T-helper 9 cell (primary cell): ENCODE measurements at places on chromosomes 7 and 10.

- no peak for DNase-seq
Observed at GRCh38 chr10:75512203-75512933, 80.9 kb downstream of the LRMDA start.

DNA sequence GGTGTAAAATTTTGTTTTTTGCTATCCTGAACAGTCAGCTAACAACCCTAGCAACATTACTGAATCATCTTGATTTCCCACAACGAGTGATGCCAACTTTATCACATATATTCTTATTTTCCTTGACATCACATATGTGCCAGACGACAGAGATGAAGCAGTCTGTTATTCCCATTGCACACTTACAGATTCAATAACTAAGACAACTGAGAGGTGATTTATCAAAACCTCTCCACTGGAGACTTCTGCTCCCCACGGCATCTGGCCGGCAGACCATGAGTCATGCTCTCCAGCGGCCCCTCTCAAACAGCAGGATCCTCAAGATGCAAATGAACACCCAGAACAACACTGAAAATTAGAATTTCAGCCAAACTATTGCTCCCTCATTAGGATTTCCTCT lies 57.1 kb downstream of the AMPH start:
- DNase-seq, result no peak

DNA sequence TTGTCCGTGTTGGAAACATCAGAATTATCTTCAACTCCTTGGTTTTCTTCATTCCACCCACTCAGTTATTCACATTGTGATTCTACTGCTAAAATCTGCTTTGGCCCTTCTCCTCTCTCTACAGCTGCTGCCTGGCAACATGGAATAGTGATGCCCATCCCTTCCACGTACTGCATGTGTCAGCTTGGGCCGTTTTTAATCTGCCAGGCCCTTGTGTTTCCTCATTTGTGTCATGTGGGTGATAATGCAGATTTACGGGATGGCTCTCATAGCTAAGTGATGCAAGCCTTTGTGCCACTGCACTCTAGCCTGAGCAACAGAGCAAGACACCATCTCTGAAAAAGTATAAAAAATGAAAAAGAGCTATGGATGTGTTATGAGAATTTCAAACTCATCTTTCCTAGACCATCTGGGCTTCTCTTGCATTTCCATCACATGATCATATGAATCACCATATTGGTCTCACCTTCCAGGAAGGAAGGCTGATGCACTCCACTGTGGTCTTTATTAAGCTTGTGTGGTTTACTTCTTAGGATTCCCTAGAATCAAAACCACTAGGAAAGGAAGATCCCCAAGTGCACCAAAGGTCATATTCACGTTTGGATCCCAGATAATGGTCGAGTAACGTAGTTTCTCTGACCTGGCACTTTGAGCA lies 20.6 kb upstream of the CELF2 start:
- no peak for DNase-seq

DNA sequence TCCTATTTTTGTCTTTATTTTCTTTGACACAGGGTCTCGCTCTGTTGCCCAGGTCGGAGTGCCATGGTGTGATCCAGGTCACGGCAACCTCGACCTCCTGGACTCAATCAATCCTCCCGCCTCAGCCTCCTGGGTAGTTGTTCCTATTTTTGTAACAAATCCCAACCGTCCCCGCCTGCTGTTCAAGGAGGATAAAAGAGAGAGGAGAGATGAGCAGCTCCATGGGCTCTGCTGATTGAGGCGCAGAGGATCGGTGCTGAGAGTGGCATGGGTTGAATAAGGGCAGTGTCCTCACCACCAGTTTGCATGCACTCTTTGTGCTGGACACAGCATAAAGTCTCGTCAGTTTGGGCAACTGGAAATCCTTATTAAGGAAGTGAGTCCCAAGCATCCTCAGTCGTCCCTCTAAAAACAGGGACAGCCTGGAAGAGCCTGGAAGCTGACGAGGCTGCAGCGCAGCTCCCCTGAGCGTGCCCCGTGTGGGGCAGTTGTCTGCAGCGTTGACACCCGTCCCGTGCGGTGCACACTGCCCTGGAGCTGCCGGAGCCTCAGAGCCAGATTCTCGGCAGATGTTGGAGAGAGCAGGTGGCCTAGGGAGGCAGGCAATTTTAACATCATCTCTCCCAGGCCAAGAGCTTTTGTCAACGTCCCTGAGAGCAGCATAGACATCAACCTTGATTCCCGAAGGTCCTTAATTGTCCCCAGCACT lies 404.2 kb upstream of the RNF32 start:
- DNase-seq, result no peak

DNA sequence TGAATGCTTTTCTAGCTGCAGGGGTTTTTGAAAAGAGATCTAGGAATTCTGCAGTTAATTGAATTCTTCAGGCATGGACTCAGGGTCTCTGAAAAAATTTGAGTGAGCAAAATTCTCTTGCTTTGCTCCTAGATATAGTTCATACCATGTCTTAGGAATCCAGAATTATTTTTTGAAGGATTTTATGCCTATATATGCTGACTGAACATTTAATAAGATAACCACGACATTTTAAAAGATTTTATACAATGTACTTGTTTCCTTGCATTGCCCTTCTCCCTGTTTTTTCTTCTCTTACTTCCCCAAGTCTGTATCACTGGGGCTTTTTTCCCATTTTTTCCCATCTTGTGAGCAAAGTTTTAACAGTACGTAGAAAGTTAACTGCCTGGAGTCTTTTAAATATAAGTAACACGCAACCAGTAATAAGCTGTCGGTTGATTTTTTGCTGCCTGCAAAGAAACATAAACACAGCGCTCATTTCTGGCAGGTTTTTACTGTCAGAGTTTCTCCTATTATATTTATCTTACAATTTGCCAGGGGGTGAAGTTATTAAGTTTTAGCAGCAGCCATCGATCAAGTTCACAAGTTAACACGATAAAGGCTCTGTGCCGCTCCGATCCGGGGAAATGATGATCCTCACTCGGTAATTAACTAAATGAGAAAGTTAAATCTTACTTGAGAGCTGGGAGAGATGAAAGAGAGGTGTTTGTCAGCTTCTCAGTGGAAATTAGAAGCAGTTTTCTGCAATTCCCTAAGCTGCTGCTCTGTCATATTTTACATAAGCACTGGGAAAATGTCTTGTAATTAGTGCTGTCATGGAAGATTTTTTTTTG lies 81.0 kb downstream of the POLL start:
- DNase-seq, result no peak

DNA sequence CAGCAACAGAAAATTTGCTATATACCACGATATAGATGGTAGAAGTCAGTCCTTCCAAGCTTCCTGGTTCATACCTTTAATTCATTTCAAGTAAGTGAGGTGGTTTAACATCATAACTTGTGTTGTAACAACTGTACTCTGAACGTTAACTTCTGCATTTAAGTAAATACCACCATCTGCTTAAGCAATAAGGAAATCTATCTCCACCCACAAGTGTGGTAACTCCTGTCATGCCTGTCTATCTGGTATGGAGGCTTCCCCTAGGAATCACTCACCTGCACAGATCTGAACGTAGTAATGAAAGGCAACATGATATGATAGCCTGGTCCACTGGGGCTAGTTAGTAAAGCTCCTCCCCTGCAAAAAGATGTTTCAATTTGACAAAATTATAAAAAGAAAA lies 2.3 kb downstream of the ERLIN1 start:
- no peak for DNase-seq

DNA sequence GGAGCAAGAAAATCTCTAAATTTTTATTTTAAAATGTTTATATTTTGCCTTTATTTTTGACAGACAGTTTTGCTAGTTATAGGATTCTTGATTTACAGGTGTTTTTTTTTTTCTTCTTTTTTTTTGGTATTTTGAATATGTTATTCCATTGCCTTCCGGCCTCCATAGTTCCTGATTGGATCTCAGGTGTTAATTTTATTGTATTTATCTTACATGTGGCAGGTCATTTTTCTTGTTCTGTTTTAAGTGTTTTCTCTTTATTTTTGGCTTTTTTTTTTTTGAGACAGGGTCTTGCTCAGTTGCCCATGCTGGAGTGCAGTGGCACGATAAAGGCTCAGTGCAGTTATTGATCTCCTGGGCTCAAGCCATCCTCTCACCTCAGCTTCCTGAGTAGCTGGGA lies 73.9 kb downstream of the MLLT10 start:
- no peak for DNase-seq

GRCh38 chr7:29588900-29589696 lies 25.5 kb downstream of the PRR15 start:
- DNase-seq, result no peak

DNA sequence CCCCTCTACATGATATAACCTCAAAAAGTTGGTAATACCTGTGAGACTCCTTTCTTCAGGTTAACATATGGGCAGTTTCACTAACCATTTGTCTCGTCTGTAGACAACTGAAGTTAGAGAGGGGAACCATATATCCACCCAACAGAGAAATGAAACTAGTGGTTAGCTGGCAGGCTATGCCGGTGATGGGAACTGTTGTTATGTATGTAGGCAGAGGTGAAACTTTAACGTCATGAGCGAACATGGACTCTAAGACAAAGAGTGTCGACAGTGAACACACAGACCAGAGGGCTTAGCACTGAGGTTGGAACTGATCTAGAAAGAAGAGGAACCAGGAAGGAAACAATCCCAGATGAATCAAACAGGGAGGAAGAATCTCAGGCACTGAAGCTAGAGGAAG lies 112.4 kb downstream of the ELMO1 start:
- no peak for DNase-seq

DNA sequence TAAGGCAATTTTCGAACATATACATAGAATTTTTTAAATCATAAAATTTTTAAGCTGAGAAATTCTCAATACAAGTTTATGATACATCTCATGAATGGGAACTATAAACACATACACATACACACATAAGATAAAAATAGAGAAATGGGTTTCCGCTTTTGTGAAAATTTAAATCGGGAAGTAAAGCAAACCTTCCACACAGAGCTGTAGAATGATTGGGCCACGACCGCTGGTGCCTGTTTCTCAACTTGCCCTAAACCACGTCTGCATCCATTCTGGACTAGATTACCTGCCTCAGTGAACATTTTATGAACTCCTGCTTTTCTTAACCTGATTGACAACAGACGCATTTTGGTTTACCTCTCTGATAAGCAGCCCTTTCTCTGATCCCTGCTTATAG lies 264.4 kb downstream of the SKAP2 start:
- no peak for DNase-seq

DNA sequence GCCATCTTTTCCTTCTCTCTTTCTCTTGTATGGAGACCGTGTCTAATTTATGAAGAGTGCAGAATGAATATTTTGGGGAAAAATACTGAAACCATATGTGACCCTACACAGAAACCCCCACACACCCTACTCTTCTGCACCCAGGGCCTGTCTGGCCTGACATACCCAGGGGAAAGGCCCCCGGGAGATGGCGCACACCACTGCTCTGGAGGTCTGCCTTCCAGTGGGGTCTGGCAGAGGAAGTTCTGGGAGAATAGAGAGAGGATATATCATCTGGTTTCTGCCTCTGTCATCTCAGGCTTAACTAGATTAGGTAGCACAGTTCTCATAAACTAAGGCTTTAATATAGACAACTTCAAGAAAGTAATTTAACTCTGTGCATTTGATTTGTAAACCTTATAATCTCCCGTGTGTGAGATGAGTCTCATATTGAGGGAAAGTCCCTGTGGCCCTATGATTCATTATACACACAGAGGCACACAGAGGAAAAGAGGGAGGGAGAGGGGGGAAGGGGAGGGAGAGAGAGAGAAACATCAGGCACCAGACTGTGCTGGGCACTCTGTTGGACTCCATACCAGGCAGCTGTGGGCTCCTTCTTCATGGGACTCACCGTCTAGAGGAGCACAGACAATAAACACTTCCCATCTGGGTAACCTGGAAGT lies 123.3 kb downstream of the AOAH start:
- no peak for DNase-seq
